ENCODE measurements at places on chromosomes 5 and 9.

DNA sequence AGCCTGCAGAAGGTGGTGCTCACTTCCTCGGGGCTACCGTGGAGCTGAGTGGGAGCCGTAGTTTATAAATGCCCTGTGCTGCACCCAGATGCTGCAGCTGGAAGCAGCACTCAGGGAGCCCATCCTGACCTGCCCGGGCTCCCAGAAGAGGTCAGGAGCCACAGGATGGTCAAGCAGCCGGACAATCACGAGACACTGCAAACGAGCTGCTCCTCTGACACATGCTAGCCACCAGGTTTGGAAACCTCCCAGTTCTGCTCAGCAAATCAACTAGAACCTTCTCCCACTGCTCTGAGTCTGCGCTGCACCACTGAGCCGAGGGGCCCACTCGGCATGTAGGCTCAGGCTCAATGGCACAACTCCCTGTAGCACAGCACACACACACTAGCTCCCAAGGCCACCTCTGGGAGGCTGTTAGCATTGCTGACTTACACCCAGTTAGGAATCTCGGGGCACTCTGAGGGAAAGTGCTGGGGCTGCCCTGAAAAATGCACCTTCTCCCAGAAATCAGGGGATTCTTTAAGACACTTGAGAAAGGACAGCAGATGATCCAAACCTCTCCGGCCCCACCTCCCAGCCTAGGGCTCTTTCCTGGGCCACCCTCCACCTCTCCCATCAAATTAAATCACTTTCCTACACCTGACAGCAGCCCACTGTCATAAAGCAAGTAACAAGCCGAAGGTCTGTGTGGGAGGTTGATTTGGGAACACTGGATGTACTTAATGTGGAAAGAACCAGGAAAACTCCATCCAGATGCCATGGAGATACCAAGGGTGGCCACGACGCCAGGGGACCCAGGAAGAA is 59.1 kb downstream of the PSMB7 start:
- no peak for DNase-seq

DNA sequence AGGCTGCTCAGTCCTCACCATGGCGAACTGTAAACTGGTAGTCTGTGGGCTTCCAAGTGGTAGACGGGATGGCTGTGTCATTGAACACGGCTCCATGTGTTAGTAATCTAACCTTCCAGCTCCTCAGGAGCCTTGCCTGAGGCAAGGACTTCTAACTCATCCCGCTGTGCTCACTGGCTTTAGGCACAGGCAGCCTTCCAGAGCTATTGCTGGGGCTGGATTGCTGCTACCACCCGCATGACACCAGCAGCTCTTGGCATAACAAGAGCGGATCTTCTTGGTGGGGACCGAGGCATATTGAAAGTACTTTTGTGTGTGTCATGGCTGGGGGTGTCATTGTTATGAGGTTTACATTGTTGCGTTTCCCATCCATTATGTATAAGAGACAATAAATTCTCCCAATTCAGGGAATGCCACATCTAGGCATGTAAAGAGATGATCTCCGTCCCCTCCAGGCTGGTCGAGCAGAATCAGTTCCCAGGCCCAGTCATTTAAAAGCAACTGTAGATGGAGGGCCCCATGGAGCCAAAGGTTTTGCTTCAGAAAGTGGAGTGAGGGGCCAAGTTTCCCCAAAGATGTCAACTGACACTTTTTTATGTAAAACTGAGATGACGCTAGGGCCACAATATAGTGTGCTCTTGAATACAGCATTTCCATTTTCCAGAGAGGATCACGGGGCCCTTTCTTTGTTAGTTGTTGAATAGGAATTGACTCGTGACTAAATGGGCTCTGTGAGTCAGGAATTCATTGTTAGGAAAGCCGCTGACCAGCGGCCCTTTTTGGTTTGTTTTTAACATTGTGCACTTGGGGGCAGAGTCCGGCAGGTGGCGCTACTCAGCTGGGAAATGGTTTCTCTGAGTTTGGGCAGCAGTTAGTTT is 759.5 kb downstream of the TAF11L14 start:
- no peak for DNase-seq

- no peak for DNase-seq
These were observed 30.1 kb upstream of the ZNF782 start for GRCh38 chr9:96884443-96884842.

DNA sequence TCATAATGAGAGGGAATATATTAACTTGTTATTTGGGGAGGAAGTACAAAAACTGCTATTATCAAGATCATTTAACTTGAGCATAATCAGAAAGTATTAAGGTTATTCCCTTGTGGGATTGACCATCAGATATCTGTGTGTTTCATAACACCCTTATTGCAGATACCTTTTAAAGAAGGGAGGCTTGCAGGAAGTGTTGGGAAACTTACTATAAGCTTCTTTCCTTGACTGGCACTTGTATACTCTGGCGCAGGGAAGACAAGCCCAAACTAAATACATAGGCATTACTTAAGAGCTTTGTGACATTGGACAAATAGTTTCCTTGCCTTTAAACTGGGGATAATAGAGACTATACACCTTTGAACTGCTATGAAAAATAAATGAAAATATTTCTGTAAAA is 50.9 kb downstream of the PIK3R1 start:
- DNase-seq, result no peak

DNA sequence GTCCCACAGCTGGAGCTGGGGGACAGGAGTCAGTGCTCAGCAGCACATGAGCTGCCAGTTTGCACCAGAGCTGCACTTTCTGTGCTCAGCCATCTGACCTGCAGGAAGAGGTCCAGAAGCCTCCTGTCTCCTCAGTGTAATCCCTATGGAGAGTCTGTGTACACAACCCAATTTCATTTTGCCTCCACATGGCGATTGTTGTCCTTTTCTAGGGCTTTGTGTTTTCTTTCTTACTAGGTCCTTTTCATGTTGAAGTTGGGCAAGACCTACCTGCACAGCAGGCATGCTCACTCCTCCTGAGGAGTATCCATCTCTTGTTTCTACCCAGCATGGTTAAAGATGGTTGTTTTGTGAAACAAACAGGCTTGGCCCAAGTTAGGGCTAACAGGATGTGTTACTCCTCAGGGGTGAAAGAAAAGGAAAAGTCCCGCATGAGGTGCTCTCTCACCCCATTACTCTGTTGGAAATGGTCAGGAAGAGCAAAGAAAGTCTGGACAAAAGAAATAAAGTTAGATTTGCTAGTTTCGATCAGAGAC is 273.0 kb downstream of the TMEM167A start:
- no peak for DNase-seq

GRCh38 chr5:156272139-156272538 is 54.8 kb upstream of the SGCD start:
- no peak for DNase-seq

DNA sequence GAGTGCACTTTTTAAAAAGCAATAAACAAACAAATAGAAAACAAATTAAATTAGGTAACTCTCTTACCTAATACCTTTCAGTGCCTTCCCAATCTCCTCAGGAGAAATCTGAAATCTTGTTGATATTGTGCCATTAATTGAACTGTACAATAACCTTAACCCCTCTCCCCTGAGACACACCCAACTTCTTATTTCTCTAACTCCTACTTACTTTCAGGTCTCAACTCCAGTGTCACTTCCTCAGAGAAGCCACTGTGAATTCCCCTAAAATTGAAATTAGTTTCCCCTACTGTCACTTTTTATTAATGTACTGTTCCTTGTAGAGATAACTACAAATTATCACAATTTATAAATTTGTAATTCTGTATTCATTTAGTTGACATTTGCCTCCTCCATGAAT is 295.3 kb upstream of the TNC start:
- no peak for DNase-seq

GRCh38 chr9:133090187-133090586 is 28.4 kb downstream of the CEL start:
- no peak for DNase-seq

Measured in left colon (tissue), 2 donors.